ENCODE measurements at places on chromosomes 4 and X.

GRCh38 chr4:7121866-7122653, 54.2 kb upstream of the GRPEL1 start:
- no peak for DNase-seq

DNA sequence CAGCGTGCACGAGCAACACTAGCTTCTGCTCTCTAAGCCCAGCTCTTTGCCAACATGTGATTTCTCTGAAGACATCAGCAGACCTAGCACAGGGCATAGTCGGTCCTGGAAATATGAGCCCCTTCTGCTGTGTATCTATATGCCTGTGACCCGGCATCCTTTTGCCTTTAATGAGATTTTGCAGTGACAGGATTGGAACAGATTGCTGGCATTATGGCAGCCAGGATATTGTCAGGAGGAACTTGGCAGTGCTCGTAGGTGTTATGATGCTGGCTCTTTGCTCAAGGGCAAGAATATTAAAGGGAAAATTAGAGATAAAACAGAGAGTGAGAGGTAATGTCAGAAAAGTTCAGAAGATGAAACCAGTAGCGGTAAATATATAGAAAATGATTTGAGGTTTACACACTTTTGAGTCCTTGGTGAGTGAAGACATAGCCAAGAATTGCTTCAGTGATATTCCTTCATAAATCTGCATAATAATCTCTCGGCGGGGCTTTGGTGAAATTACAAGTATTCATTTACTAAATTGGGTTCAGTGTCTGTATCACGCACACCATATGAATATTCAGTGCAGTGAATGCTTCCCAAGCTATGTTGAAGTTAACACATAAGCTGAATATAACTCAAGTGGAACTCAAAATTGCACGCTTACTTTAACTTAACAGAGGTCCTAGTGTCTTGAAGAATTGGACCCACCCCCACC, 502.1 kb upstream of the NR3C2 start:
- no peak for DNase-seq

- no peak for DNase-seq
Measured at GRCh38 chr4:48336146-48336870, 5.0 kb upstream of the SLAIN2 start.

GRCh38 chrX:119155416-119156035, 27.9 kb upstream of the KIAA1210 start:
- no peak for DNase-seq

DNA sequence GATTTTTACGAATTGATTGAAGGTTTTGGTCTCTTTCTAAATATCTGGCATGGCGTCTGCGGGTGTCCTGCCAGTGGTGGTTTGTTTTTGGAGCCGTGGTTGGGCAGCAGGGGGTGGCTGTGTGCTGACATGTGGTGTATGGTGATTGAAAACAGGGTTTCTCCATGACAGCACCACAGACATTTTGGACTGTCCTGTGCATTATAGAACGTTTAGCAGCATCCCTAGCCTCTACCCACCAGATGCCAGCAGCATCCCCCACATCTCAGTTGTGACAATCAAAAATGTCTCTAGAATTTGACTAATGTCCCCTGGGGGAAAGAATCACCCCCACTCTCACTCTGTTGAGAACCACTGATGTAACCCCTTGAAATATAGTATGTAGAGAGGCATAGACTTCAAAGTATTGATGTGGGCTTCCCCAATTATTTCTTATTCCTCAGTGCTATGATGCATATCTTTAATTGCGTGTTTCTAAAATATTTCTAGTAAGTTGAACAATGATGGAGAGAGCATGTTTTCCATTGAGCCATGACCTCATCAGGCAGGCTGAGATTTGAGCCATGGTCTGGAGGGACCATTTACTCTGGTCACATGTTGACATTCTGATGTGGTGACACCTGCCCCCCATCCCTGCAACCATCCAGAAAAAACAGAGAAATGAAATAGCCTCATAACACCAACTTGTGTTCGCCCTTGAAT, 77.4 kb upstream of the MID1 start:
- DNase-seq: peak; percentile 29

- DNase-seq: peak; percentile 33
Measured at GRCh38 chrX:155027509-155028066, 944 bp downstream of the FUNDC2 start.

DNA sequence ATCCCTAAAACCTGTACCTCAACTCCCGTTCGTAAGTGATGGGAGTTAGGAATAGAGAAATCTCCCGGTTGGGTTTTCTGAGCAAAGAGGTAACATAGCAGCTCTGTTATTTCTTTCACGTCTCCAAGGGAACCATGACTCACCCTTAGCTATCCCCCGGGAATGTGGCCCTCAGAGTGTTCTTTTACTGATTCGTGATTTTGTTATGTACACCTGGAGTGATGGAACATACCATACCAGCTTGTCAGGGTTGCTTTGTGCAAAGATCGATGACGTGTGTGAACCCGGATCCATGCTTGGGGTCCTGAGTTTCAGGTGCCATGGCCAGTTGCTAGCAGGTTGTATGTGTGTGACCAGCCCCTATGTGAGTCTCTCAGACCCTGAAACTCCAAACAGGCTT, 52.6 kb downstream of the HPRT1 start:
- no peak for DNase-seq

Measured in femur (tissue), 1 donor.